ENCODE measurements at places on chromosomes 3 and 15.

DNA sequence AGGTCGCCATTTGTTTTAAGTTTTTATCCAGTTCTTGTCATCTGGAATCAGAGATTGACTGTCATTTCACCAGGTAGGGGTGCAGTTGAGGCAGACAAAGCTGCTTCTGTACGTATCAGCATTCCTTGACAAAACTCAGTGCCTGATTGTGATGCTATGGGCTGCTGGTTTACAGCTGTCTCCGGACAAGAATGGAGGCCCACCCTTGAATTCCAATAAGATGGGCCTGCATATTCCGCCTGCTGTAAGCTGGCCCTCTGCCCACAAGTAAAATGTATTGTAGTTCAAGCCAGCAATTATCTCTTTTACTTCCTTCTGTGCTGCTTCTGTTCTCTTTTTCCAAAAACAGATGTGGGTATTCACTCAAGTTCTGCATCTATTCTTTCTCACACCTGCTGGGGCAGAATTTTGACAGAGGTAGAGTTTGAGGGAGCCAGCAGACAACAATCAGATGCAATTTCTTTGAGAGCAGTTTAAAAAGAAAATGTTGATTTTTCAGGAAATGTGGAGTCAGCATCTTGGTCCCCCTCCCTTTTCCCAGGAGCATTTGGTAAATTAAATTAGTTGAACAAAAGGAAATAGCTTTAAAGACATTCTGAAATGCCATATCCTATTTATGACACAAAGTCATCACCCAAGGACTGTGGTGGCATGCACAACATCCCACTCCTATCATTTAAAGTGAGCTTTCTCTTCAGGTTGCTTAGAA lies 53.5 kb downstream of the IQCH start:
- DNase-seq: no peak

DNA sequence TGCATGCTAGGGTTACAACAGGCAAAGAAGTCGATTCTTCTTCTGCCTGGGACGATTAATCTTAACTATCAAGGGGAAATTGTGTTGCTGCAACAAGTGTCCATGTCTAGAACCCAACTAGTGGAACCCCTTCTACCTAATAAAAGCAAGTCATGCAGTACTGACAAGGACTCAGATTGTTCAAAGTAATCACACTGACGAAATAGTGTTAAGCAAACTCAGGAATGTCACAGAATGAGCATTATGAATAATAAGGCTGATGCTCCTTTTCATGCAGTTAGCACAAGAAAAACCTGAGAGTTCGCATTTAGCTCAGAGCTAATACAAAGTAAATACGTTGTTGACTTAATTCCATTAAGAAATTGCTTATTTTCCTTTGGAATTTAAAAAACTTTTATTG lies 47.5 kb upstream of the TRIM42 start:
- no peak for DNase-seq

- DNase-seq: no peak
Observed at GRCh38 chr15:71195242-71195641, 80.0 kb downstream of the THSD4 start.

GRCh38 chr3:72530426-72530825 lies 317.8 kb downstream of the SHQ1 start:
- no peak for DNase-seq

GRCh38 chr3:126370606-126371005 lies 13.4 kb upstream of the KLF15 start:
- no peak for DNase-seq

Measured in activated CD8-positive, alpha-beta memory T cell treated with anti-CD3 and anti-CD28 coated beads for 1 hour (primary cell).